Purkinje cell (primary cell): ENCODE measurements at places on chromosomes 12 and 14. TPM values are rescaled to one million over a fixed set of nuclear protein-coding genes. Genes with fewer than 3 reads are reported as not detected.

The PIP4P1 gene
- polyA plus RNA-seq: 16.3 and 16.4 TPM in 2 replicates

The TTC9 gene
- 1.1 and 1.4 TPM in 2 replicates for polyA plus RNA-seq

The SUDS3 gene
- polyA plus RNA-seq: 5.6 TPM in 2 replicates

The B4GALNT3 gene
- 0.74 TPM in 1 of 2 replicates, not detected in the other for polyA plus RNA-seq

The PLA2G1B gene
- polyA plus RNA-seq: not detected in 2 replicates

The KCNC2 gene
- polyA plus RNA-seq: 8.1 TPM in 1 of 2 replicates, not detected in the other

The SERPINA10 gene
- 0.84 and 1.7 TPM in 2 replicates for polyA plus RNA-seq

The KRT2 gene
- polyA plus RNA-seq: not detected in 2 replicates

The PPP4R4 gene
- 87.8 and 101 TPM in 2 replicates for polyA plus RNA-seq

The LMNTD1 gene
- not detected in 2 replicates for polyA plus RNA-seq

The EFS gene
- 0.16 and 0.21 TPM in 2 replicates for polyA plus RNA-seq

The SLC2A13 gene
- polyA plus RNA-seq: 29.9 and 30.4 TPM in 2 replicates

The AKAP5 gene
- 0.28 and 3.8 TPM in 2 replicates for polyA plus RNA-seq

The PCED1B gene
- not detected in 2 replicates for polyA plus RNA-seq

The ADAM21 gene
- 1.1 and 2.4 TPM in 2 replicates for polyA plus RNA-seq
